ENCODE measurements at places on chromosomes 3 and 15.

- no peak for DNase-seq
Measured at GRCh38 chr3:173586166-173586565, 188.6 kb downstream of the NLGN1 start.

- DNase-seq: no peak
Measured at GRCh38 chr15:42672444-42672843, 64.5 kb downstream of the CDAN1 start.

GRCh38 chr15:78996894-78997275 lies 52.0 kb upstream of the CTSH start:
- no peak for DNase-seq

GRCh38 chr3:168260859-168261258 lies 165.1 kb upstream of the GOLIM4 start:
- no peak for DNase-seq

DNA sequence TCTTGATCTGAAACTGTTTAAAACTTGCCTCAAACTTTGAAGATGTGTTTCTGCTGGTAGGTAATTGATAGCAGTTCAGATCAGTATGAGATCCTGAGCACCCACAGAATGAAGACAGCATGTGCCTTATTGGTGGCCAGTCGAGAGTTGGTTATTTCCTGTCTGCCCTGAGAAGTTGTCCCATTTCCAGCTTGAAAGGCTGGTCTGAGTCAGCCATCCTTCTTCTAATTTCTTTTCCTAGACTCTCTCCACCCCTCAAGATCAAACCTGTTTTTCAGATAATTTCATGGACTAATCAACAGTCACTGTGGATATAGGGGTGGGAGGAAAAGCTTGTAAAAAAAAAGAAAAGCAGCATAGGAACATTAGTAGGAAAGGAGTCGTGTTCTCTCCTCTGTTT lies 464.4 kb downstream of the FOXP1 start:
- no peak for DNase-seq

- DNase-seq: no peak
Measured at GRCh38 chr15:61888074-61888780, 172.0 kb downstream of the VPS13C start.

DNA sequence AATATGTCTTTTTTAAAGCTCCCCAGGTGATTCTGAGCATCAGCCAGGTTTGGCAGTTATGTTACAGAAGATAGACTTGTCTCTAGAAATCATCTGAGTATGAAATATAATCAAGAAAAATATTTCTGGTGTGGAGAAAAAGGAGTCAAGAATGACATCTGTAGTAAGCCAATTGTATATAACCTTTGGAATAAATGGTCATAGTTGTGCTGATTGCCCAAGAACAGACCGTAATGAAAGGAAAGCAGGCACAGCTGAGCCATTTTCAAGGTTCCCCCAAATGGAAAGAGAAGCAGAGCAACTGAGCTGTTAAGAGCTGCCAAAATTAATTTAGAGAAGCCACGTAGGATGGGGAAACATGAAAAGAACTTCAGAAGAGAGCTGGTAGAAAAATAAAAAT lies 26.6 kb downstream of the GOLM2 start:
- DNase-seq: no peak

Measured in stimulated activated CD8-positive, alpha-beta memory T cell treated with anti-CD3 and anti-CD28 coated beads, Interleukin-2, amount 100 ng/mL, for 1 hour (primary cell).